ENCODE measurements at places on chromosomes 16 and 17.

GRCh38 chr17:46977750-46978488, 1.1 kb downstream of the RPRML start:
- DNase-seq, result no peak

GRCh38 chr17:6558276-6558675, 1.9 kb upstream of the PITPNM3 start:
- no peak for DNase-seq

DNA sequence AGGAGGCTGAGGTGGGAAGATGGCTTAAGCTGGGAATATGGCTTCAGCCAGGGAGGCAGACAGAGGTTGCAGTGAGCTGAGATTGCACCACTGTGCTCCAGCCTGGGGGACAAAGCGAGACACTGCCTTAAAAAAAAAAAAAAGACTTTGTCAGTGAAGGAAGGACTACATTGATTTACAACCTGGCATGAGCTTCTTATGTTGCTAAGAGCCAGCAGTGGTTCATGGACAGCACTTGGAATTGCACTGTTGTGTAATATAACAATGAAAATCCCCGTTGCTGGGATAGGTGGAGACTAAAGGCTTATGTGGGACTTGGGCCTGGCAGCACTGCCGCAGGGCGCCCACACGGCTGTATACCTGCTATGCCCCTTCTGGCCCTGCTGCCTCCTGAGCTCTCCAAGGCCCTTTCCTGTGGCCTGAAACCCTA, 14.1 kb upstream of the SLC16A5 start:
- no peak for DNase-seq

GRCh38 chr17:78882540-78883088, 20.4 kb downstream of the CEP295NL start:
- DNase-seq, result no peak

- no peak for DNase-seq
Observed at GRCh38 chr17:43698678-43699437, 37.1 kb upstream of the MEOX1 start.

DNA sequence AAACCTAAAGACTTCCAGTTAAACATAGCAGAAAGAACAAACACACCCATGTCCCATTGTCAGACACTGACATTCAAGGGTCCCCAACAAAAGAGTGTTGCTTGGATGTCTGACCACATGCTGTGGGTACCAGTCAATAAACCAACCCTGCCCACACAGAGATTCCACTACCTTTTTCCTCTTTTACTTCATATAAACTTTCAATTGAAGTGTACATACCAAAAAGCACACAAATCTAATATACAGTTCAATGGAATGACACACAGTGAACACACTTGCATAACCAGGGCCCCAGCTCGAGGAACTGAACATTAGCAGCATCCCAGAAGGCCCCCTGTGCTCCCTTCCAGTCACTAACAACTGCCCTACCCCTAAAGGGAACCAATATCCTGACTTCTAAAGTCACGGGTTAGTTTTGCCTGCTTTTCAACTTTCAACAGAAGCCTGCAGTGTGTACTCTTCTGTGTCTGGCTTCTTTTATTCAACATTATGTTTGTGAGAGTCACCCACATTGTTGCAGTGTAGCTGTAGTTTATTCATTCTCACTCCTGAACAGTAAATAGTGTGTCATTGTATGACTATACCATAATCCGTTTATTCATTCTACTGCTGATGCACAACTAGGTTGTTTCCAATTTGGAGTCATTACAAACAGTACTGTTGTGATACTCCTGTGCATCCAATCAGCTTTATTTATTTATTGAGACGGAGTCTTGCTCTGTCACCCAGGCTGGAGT, 18.0 kb downstream of the CFDP1 start:
- DNase-seq, result no peak

- no peak for DNase-seq
Observed at GRCh38 chr17:44795928-44796327, 34.2 kb downstream of the GJC1 start.

- no peak for DNase-seq
Observed at GRCh38 chr17:63555500-63556156, 5.4 kb downstream of the DCAF7 start.

- no peak for DNase-seq
Observed at GRCh38 chr17:59093145-59093701, 13.5 kb downstream of the TRIM37 start.

DNA sequence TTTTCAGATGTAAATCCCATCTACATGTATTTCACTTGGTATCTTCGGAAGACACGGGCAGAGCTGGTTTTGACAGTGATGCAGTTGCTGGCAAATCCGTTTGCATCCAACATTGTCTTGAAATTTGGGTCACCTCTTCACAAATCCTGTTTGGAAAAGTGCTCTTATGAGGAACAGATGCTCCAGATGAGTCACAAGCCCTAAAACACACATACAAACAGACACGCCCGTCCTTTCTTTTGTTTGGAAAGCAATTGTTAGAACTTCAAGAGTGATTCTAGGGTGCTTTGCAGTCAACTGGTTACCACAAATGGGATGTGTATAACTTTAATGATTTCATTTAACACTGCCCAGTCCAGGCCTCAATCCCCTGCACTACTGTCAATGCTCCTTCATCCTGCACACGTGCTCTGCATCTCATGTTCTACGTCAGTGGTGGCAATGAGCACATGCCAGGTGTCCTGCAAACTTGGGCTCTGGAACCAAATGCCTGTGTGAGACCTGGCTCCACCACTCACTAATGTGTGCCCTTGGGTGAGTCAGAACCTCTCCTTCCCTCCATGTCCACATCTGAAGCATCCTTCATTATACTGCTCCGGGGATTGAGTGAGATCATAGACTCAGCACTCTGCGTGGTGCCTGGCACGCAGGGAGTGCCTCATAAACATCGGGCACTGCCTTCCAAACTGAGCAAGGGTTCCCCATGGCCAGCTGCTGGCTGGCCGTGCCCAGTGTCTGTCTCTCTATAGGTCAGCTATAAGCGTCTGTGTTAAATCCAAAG, 19.3 kb upstream of the FOXF1 start:
- DNase-seq, result no peak

- no peak for DNase-seq
Observed at GRCh38 chr17:61378658-61379456, 20.8 kb upstream of the TBX2 start.

DNA sequence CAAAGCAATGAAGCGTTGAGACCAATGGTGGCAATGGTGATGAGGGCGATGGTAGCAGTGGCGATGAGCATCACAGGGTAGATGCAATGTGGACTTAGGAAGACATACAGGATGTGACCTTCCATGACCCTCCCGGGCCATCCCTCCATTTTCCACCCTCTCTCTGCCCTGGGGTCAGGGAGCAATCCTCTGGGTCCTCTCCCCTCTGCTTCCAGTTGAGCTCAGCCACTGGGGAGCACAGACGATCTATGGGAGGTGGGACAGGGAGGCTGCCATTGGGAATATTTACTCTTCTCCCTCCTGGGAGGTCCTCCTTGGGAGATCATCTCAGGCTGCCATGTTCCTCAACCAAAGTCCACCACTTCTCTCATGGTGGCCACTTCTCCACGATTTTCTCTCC, 260.7 kb upstream of the FOXF1 start:
- DNase-seq, result no peak

GRCh38 chr16:57986196-57986595, 14.3 kb downstream of the ZNF319 start:
- no peak for DNase-seq

Data from stimulated activated CD4-positive, alpha-beta T cell treated with anti-CD3 and anti-CD28 coated beads, TNF-alpha, amount 100 ng/mL, for 24 hours (primary cell).